ENCODE measurements at places on chromosomes 2 and 18. TPM values are rescaled to one million over a fixed set of nuclear protein-coding genes. Genes with fewer than 3 reads are reported as not detected.

DNA sequence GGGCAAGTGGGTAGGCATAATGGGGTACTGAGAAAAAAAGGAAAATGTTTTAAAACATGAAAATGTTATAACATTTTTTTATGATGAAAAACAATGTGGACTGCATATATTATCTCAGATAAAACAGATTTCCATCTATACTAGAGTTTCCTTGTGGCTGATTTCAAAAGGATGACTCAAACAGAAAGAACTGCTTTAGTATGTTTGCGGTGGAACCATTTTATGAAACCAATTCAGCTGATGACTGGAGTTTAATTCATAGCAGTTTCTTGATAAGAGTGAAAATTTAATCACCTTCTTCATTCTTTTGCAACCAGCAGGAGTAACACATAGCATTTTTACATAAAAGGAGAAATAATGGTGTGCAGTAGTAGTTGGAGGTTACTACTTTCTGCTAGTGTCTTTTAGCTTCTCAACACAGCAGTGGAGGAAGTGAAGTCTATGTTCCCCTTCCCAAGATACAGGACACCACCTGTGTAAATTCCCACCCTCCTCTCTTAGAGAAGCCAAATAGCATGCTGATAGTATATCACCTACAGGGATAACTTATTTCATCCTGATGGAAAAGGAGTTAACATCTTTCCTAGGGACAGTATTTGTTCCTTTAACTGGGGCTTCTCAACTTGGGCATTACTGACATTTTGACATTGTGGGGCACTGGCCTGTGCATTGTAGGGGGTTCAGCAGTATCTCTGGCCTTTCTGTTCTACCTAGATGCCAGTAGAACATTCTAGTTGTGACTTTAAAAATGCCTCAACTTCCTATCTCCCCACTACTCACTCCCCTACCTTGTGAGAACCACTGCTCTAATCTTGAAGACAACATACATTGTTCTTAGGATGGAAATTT, 29.9 kb downstream of the PELI1 start:
- no peak overlapping the region for H3K27ac ChIP-seq
- H3K27me3 ChIP-seq, result no peaks in the 10 kb centered on the region
- H3K4me3 ChIP-seq, result no peak overlapping the region
- H3K4me1 ChIP-seq, result peaks cover 12% of the 10 kb centered on the region

- H3K4me1 ChIP-seq, result no peaks in the 10 kb centered on the region
- no peak overlapping the region for H3K4me3 ChIP-seq
- H3K27ac ChIP-seq, result no peak overlapping the region
- H3K27me3 ChIP-seq, result no peaks in the 10 kb centered on the region
- DNase-seq, result no peak
Measured at GRCh38 chr18:65372904-65373303, 377.9 kb upstream of the CDH7 start.

DNA sequence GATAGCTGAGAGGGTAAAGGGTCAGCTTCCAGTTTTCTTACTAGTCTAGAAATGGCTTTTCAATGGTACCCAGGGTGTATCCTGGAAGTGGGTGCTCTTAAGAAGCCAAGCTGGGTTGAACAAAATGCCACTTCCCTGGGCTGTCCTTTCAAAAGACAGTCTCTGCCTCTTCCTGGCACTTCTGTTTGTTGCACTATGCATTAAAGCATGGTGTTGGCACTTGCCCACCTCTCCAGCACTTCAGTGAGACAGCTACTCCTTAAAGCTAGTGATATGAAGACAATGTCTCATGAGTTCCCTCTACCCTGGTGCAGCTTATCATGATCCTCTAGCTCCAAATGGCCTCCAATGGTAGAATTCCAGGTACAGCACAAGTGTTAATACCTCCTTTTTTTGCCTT, 74.3 kb upstream of the IGFBP5 start:
- DNase-seq, result no peak
- H3K27ac ChIP-seq, result no peak overlapping the region
- H3K27me3 ChIP-seq, result no peaks in the 10 kb centered on the region
- peaks cover 56% of the 10 kb centered on the region for H3K4me1 ChIP-seq
- H3K36me3 ChIP-seq, result no peaks in the 10 kb centered on the region
- H3K4me3 ChIP-seq, result no peak overlapping the region

GRCh38 chr2:44826601-44827000, 114.9 kb upstream of the SIX3 start:
- no peaks in the 10 kb centered on the region for H3K36me3 ChIP-seq
- H3K4me3 ChIP-seq, result no peak overlapping the region
- H3K4me1 ChIP-seq, result no peaks in the 10 kb centered on the region
- no peaks in the 10 kb centered on the region for H3K27me3 ChIP-seq
- DNase-seq, result no peak
- H3K27ac ChIP-seq, result no peak overlapping the region

UGT1A3 gene
- total RNA-seq, result not detected

SKA1 gene
- total RNA-seq, result 3.0 TPM
